ENCODE measurements at places on chromosomes 4 and X.

DNA sequence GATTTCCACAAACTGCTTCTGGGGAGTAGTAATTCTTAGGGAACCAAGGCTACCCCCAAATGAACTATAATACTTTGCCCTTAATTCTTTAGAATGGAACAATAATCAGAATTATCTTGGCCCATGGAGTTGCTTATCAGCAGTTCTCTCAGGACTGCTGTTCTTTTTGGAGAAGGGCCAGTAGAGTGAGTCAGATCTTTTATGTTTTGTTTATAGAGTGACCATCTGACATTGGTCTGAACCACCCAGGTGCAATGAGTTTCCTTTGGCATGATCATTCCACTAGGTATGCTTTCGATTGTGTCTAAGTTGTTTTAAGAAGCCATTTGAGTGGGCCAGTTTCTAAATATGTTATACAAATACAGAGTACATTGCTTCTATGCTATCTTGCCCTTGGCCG, 31.8 kb downstream of the PRRG1 start:
- DNase-seq, result no peak

DNA sequence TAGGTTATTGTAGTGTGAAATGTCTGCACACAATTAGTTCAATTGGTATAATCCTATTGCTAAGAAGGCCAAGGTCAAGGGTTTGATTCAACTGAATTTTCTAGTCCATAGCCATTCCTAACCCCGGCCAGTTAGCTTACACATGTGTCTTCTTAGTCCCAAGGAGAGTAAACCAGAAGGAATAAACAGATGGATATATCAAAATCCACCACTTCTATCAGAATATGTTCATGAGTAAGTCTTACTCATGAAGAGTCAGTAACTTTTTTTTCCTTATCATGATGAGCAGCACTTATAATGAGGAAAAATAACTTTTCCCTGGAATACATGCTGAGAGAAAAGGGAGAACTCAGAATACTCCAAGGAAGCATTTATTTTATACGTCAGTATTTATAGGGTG, 9.5 kb downstream of the HHIP start:
- no peak for DNase-seq

GRCh38 chrX:18970465-18970864, 13.4 kb downstream of the PHKA2 start:
- DNase-seq, result no peak

GRCh38 chrX:49108641-49109040, 14.9 kb downstream of the GPKOW start:
- DNase-seq, result no peak

DNA sequence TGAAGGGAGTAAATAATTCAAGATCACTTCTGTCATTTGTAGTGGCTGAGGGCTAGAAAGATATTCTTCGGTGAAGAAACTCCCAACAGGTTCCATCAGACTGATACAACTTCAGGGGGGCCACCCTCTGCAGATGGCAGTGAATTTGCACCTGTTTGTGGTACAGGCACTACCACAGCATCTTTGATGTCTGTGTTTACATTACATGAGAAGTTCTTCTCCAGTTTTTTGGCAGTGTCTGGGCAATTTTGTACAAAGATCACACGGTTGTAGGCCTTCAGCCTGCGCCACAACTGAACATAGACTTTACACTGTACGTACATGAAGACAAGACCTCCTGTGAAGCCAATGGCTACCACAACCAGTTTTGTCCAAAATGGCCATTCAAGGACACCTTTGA, 34.2 kb downstream of the TMA16 start:
- DNase-seq, result no peak

- no peak for DNase-seq
Measured at GRCh38 chrX:134747006-134747405, 88.7 kb upstream of the PLAC1 start.

DNA sequence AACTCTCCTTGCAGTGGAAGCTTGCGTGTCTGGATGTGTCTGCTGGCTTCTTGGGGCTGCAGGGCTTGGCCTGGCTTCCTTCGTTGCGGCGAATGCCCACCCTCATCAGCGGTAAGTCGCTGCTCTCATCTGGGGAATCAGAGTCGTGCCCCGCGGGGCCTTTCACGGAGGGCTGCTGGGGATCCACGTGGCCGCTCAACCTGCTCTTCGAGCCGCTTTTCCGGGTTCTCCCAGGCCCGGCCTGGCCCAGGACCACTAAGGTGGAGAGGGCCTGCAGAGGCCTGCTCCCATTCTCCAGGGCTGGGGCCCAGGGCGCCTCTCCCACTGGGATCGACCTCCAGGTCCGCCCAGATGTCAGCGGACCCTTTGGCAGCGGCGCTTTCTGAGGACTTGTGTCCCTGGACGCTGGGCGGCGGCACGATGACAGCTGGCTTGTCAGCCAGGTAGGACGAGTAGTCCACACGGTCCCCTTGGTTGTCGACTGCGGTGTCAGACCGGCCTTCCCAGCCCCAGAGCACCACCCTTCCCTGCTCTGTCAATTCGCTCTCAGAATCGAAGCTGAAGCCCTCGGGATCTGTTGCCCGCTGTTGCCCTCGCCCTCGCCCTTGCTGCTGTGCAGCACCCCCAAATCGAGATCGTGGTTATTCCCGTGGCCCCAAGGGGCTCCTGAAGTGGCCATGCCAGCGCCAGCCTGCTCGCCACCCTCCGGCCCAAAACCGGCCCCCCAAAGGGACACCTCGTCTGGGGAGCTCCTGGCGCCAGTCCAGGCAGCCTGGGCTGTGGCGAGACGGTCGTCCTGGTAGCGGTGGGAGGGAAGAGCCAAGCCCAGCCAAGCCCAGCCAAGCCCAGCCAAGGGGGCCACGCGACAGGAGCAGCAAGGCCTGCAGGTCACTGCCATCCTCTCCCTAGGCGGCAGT, 37.8 kb upstream of the NHSL2 start:
- no peak for DNase-seq

- no peak for DNase-seq
Measured at GRCh38 chr4:140308366-140309123, 64.9 kb upstream of the SCOC start.

DNA sequence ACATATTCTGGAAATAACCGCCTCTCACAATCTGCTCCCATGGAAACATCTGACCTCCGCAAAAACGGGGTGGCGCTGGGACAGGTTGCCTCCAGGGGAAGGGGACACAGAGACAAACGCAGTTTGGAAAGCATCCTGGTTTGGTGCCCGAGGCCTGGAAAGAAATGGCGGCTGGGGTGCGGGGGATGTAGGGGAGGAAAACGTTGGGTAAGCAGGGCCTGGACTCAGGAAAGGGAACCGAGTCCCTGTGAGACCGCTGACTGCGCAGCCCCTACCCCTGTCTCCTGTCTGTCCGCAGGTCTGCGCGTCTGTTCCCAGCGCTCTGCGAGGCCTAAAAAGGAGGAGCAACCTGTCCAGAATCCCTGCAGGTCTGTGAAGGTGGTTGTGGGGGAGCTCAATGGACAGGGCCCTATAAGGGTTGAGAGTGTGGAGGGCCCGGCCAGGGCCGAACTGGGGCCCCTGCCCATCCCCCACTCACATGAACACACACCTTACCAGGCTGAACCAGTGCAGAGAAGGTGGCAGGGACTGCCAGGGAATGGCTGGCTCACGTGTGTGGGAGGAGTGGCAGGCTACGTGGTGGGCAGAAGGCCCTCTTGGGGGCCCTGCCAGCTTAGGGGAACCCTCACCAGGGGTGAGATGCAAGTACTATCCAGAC, 672 bp downstream of the TCEAL3 start:
- no peak for DNase-seq

DNA sequence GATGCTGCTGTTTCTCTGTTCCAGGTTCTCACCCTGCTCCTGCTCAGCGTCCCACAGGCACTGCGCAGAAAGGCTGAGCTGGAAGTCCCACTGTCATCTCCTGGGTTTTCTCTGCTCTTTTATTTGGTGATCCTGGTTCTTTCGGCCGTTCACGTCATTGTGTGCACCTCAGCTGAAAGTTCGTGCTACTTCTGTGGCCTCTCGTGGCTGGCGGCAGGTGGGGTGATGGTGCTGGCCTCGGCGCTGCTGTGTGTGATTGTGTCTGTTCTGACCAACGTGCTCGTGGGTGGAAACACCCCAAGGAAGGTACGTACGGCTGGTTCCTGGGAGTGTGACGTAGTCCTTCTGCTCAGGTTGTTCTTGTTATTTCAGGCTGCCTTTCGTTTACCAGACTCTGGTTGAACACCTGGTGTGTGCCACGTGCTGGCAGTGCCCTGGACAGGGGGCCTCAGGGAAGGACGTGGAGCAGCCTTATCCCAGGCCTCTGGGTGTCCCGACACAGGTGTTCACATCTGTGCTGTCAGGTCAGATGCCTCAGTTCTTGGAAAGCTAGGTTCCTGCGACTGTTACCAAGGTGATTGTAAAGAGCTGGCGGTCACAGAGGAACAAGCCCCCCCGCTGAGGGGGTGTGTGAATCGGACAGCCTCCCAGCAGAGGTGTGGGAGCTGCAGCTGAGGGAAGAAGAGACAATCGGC, 22.8 kb downstream of the PIGG start:
- DNase-seq, result no peak

- no peak for DNase-seq
Measured at GRCh38 chr4:58935332-58935731, 1825.1 kb upstream of the IGFBP7 start.

- peak; percentile 86 for DNase-seq
Measured at GRCh38 chrX:84501798-84502628, at the start of gene HDX. Gene HDX, minus strand, starts transcription at chrX:84502453. Its CDS starts 27,056 bp downstream, at chrX:84475397.

DNA sequence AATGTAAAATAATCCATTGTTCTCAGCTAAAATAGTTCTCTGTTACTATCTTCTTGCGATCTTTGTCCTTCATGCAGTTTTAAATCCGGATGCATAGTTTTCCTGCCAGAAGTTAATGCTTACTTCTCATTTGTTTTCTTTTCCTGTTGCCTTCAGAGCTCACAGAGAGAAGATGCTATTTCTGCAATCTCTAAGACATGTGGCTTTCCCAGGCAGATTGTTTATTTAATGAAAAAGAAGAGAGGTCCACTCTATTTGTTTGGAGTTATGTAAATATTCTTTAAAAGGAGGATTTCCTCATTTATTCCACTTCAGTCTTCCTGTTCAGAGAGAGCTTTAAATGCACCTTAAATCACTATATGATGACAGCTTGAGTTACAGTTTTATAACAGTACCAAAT, 39.3 kb upstream of the HPGD start:
- no peak for DNase-seq

DNA sequence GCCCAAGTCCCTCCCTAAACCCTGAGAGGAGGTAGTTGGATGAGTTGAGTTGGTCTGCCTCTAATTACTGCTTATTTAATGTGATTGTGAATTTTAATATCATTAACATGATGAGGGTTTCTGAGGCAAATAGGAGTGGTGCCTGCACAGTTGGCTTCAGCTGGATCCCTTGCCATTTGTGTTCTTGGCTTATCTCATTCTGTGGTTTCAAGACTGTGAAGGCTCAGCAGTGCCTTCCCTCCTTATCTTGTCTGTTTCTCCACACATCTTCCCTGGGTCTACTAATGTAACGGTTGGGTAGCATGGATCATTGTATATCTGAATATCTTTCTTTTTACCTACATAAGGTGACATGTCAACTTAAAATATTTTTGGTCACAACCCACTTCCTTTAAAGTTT, 1.6 kb upstream of the SLC10A4 start:
- no peak for DNase-seq

GRCh38 chr4:25827373-25827772, 35.4 kb downstream of the SEL1L3 start:
- DNase-seq, result no peak

- DNase-seq, result no peak
Measured at GRCh38 chrX:110877326-110877725, 81.7 kb upstream of the CHRDL1 start.

- no peak for DNase-seq
Measured at GRCh38 chr4:84804136-84804535, 162.4 kb downstream of the WDFY3 start.

DNA sequence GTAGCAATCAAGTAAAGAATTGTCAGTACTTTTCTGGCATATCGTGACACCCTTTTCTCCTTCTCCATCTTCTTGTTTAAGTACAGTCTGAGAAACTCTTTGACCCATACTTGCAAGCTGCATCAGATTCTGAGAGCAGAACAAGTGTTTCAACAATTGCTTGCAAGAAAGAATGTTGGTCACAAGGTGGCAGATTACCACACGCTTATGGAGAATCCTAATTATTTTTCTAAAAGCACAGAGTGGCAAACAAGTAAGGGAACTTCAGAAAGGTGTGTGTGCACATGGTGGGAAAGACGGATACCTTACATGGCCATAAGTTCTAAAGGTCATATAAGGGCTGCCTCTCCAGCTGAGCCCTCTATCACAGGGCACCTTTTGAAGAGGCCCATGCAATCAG, 136.4 kb upstream of the FGF13 start:
- no peak for DNase-seq

DNA sequence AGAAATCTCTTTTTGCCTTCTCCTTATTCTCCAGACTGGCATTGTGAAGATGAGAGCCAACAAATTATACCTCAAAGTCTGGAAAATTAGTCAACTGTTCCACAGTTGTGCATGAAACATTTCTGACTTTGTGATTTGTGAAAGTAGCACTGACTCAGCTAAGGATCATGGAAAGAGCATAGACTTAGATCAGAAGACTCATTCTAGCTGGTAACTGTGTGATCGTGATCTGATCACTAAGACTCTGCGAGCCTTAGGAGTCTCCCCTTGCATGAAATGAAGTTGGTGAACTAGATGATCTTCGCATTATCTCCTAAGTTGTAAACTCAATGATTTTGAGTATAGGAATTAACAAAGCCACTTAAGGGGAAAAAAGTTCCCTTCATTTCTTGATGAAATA, 668.1 kb downstream of the RPA4 start:
- no peak for DNase-seq

DNA sequence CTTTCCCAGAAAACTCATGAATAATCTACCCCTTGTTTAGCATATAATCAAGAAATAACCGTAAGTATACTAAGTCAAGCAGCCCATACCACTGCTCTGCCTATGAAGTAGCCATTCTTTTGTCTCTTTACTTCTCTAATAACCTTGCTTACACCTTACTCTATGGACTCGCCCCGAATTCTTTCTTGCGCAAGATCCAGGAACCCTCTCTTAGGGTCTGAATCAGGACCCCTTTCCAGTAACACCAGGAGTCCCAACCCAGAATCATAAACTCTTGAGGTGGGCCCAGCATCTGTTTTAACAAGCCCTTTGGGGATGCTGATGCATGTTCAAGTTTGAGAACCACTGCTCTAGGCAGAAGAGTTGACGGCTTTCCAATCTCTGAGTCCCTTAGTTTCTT, 119.6 kb downstream of the BEND2 start:
- DNase-seq, result no peak

GRCh38 chr4:150725957-150726523, 144.1 kb downstream of the MAB21L2 start:
- DNase-seq, result no peak

DNA sequence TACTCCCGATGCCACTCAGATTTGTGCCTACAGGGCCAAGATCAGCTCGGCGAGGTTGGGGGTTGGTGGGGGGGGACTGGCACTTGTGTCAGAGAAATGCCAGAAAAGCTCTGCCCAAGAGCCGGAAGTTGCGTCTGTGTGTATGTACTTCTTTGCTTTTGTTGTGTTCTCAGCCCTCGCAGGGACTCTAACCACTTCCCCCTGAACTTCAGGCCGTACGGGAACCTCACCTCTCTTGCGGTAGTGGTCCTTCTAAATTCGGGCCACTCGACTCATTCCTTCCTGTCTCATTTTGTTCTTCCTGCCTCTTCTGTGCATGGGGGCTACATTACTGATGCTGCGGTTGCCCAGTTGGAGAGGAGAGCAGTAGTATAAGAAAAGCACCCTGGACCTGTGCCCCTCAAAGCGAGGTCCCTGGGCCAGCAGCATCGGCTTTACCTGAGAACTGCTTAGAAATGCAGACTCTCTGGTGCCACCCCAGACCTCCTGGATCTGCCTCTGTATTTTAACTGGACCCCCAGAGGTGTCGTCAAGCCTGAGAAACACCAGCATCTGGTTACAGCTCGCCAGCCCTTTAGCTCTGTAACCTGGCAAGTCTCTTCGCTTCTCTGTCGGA, 146.3 kb upstream of the RPS6KA3 start:
- no peak for DNase-seq

Measured in NCI-H345 (cell line).